ENCODE measurements at places on chromosomes 16 and 17. TPM values are rescaled to one million over a fixed set of nuclear protein-coding genes. Genes with fewer than 3 reads are reported as not detected.

The ERCC4 gene
- 13.5 TPM for total RNA-seq

The HS3ST4 gene
- 14.1 TPM for total RNA-seq

The MAP2K6 gene
- total RNA-seq: 47.3 TPM

The RAPGEFL1 gene
- 29.7 TPM for total RNA-seq

The CNEP1R1 gene
- 46.6 TPM for total RNA-seq

The TBC1D3G gene
- total RNA-seq: not detected

The DNAH17 gene
- 0.31 TPM for total RNA-seq

The LUC7L3 gene
- 248 TPM for total RNA-seq

The ADORA2B gene
- 3.1 TPM for total RNA-seq

The ELAC2 gene
- 51.6 TPM for total RNA-seq

The FBXW10 gene
- 0.63 TPM for total RNA-seq

The USP43 gene
- 6.6 TPM for total RNA-seq

The CD300LD gene
- not detected for total RNA-seq

The CRYBA1 gene
- not detected for total RNA-seq

The TBC1D3H gene
- total RNA-seq: not detected

The CD19 gene
- 0.94 TPM for total RNA-seq

The LDHD gene
- total RNA-seq: 1.6 TPM

The PKD1 gene
- 272 TPM for total RNA-seq

The MT4 gene
- not detected for total RNA-seq

The RPH3AL gene
- total RNA-seq: 5.6 TPM

The TMED6 gene
- total RNA-seq: not detected

The TPSD1 gene
- not detected for total RNA-seq

The CDH1 gene
- total RNA-seq: 1.3 TPM

The DHX8 gene
- 57.3 TPM for total RNA-seq

The NSMCE1 gene
- total RNA-seq: 26.6 TPM

The MEIOC gene
- total RNA-seq: 0.31 TPM

The NHERF2 gene
- 10.0 TPM for total RNA-seq

The ROGDI gene
- 41.6 TPM for total RNA-seq

The ELMO3 gene
- total RNA-seq: 0.94 TPM

The TBC1D3K gene
- total RNA-seq: 0.31 TPM

The RBL2 gene
- 179 TPM for total RNA-seq

The SLC2A4 gene
- not detected for total RNA-seq

The RIPOR1 gene
- total RNA-seq: 61.3 TPM

The MYO1D gene
- total RNA-seq: 67.0 TPM

The AANAT gene
- not detected for total RNA-seq

The CTRB2 gene
- not detected for total RNA-seq

The STAC2 gene
- total RNA-seq: 0.94 TPM

The ASGR2 gene
- not detected for total RNA-seq

The SPATA22 gene
- 1.3 TPM for total RNA-seq

The CDH16 gene
- not detected for total RNA-seq

The PKMYT1 gene
- 5.9 TPM for total RNA-seq

The TP53TG3C gene
- not detected for total RNA-seq

The NUPR1 gene
- 0.31 TPM for total RNA-seq

The ACBD4 gene
- total RNA-seq: 3.4 TPM

The KRT31 gene
- total RNA-seq: 0.94 TPM
